ENCODE measurements at places on chromosomes 2 and 18. TPM values are rescaled to one million over a fixed set of nuclear protein-coding genes. Genes with fewer than 3 reads are reported as not detected.

Gene MAP2
- 6.4 TPM for total RNA-seq

Gene CTAGE1
- total RNA-seq: not detected

Gene PSMA8
- total RNA-seq: not detected

DNA sequence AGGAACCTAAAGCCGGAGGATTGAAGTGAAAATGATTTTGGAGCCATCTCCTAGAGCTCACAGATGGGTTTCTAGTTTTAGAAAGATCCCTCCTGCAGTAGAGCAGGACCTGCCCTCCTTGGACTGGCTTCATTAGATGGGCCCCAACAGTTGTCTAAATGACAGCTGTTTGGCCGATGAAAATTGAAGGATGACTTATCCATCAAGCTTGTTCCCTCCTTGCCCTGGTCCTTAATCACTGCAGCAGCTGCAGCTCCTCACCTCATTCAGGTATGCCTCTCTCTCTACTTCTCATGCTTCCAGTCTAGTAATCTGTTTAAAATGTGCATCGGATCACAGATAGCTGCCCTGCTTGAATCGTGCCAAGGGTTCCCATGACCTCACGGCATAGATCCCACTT, 677.6 kb downstream of the BCL11A start:
- ATAC-seq: no peak

DNA sequence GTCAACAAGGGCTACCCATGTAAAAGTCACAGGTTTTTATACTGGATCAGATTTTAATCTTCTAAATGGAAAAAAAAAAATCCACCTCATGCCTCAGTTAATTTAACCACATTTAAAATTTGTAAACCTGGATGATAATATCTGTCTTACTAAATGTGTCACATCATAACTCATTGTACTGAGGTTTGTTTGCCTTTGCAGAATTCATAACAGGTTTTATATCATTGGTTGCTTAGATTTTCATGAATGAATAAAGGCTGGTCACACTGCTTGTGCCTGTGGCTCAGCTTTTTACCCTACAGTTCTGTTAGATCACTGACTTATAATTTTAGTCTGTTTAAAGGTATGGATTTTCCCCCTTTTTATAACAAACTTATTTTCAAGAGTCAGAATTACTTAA, 48.9 kb downstream of the PSMD14 start:
- no peak for ATAC-seq

DNA sequence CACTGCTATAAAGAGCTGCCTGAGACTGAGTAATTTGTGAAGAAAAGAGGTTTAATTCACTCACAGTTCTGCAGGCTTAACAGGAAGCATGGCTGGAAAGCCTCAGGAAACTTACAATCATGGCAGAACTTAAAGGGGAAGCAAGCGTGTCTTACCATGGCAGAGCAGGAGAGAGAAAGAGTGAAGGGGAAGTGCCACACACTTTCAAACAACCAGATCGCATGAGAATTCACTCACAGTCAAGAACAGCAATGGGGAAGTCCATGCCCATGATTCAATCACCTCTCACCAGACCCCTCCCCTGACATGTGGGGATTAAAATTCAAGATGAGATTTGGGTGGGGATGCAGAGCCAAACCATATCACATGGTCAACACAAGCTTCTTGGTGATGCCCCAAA, 34.7 kb upstream of the CDK5R2 start:
- no peak for ATAC-seq
